ENCODE measurements at places on chromosomes 7 and 10.

DNA sequence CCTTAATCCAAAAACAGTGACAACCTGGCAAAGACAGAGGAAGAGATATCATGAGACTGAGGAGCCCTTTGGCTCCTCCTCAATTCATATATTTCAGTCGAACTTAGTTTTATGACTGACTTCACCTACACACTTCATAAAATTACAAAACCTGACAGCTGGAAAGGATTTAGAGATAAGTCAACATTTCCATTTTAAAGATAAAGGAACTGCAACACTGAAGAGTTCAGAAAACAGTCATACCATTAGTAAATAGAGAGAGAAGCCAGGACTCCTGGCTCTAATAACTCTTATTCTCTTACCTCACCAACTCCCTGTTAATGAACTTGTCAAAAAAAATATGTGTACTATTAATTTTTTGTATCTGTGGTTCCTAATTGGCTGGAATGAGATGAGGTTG, 141.0 kb upstream of the COL1A2 start:
- no peak for DNase-seq

GRCh38 chr7:79434867-79435266, 18.6 kb downstream of the MAGI2 start:
- DNase-seq: no peak

DNA sequence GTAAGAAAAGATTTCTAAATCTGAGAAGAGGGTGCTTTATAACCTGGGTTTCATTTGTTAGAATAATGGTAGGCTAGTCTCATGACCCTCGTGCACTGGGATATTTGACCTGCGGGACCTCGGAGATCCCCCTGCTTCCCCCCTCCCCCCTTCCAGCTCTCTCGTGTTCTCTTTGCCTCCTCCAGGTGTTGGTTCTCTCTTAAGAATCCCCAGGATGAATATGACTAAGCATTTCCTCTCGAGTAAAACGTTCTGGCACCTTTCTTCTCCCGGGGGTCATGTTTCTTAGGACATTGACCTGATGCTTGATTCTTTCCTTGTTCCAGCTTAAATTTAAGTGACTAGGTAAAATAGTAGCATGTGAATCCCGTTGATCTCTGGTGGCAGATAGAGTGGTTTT, 71.2 kb downstream of the SHH start:
- no peak for DNase-seq

- no peak for DNase-seq
Measured at GRCh38 chr10:128950159-128950915, 516.7 kb upstream of the MGMT start.

- no peak for DNase-seq
Measured at GRCh38 chr7:16397501-16398145, 23.7 kb downstream of the CRPPA start.
